ENCODE measurements at places on chromosomes 7 and 10.

GRCh38 chr10:91713461-91714072 lies 80.7 kb upstream of the PPP1R3C start:
- no peak for DNase-seq

DNA sequence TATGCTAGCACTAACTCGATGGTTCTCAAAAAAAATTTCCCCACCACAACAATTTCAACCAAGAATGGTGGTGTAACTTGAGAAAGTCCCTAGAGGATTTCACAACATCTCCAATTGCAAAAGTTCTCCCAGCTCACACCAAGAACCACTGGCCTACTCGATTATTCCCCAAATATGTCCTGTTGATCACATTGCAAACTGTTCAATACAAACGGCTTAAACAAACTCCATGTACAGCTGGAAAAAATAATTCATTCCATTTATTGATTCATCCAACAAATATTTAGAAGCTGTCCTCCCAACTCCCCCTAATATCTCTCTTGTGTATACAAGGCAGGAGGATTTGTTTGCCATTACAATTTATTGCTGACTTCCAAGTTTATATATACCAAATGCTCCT lies 19.1 kb downstream of the TMEM176B start:
- DNase-seq = peak; percentile 6

DNA sequence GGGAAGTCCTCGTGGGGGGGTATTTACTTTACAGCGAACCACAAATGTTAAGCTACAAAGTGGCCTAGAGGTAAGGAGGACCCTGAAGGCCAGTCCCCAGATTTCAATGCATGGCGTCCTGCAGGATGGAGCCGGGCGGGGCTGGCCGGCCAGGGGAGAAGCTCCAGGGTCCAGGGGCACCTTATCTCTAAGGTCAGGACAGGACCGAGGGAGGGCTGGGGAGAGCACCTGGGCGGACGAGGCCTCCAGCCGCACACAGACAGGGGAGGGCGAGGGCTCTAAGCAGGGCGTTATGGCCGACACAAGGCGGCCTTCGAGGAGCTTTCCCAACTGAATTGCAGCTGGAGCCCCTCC lies 96.4 kb upstream of the DIP2C start:
- DNase-seq = no peak

- no peak for DNase-seq
These were observed 224.1 kb downstream of the CCSER2 start for GRCh38 chr10:84552478-84552877.

GRCh38 chr10:84292502-84292901 lies 35.9 kb upstream of the CCSER2 start:
- no peak for DNase-seq

DNA sequence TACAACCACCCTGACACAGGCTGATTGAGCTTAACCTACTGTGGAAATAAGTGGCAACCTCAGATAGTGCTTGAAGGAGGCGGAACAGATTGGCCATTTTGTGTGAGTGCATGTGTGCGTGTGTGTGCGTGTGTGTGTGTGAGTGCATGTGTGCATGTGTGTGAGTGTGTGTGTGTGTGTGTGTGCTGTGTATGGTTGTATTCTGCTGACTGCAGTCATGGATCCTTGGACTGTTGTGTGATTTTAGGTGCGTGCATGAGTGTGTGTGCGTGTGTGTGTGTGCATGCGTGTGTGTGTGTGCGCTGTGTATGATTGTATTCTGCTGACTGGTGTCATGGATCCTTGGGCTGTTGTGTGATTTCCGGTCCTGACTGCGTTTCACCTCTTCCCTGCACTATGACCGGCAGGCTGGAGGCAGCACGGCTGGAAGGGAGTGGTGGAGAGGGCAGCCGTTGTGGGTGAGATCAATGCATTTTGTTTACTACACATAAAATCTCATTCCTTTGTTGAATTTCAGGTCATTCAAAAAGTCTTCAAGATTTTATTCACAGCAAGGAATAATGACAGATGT lies 6.3 kb downstream of the IQCE start:
- no peak for DNase-seq

DNA sequence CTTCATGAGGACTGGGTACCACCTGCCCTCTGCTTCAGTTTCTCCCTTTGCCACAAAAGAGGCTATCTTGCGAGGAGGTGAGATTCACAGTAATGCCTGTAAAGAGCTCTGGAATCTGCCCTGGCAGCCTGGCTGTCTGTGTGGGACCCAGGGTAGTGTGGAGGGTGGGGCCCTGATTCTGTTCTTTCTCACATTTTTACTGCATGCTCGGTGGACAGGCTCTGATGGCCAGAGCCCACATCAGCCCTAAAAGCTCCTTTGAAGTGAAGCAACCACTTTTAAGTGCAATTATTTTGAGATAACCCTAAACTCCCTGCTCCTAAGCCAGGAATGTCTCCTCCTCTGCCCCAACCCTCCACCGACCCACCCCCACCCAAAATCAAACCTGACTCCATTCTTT lies 92.1 kb upstream of the PODXL start:
- DNase-seq = no peak

GRCh38 chr7:149604521-149604920 lies 106.9 kb upstream of the ZNF746 start:
- no peak for DNase-seq

- DNase-seq = no peak
These were observed 431.6 kb upstream of the NFE2L3 start for GRCh38 chr7:25720427-25720826.

- no peak for DNase-seq
These were observed 14.8 kb upstream of the ZMIZ2 start for GRCh38 chr7:44733708-44734481.

- no peak for DNase-seq
These were observed 133.1 kb downstream of the MAPK8 start for GRCh38 chr10:48439581-48440041.
